GM12892 (cell line): ENCODE measurements at places on chromosomes 5 and 9.

- DNase-seq, result no peak
These were observed 232.7 kb downstream of the EFNA5 start for GRCh38 chr5:107437986-107438510.

- DNase-seq, result no peak
These were observed 95.5 kb upstream of the PUM3 start for GRCh38 chr9:2939368-2939767.

DNA sequence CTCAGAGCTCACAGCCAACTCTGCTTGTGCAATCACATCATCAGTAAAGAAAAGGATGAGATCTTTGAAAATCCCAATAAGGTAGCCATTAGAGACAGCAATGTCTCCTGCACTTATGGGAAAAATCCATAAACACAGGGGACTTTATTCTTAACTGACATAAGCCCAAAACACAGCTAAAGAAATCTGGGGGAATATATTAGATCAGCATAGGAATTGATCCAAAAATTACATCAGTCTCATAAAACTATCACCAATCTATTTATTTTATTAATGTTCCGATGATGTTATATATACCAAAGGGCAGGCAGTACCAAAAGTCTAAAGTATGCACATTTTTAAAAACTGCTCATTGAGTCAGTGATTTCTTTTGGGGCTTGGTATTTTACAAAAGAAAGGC, 6.9 kb downstream of the MRPS27 start:
- DNase-seq, result no peak

- DNase-seq, result no peak
These were observed 71.0 kb upstream of the TBCA start for GRCh38 chr5:77847129-77847460.

DNA sequence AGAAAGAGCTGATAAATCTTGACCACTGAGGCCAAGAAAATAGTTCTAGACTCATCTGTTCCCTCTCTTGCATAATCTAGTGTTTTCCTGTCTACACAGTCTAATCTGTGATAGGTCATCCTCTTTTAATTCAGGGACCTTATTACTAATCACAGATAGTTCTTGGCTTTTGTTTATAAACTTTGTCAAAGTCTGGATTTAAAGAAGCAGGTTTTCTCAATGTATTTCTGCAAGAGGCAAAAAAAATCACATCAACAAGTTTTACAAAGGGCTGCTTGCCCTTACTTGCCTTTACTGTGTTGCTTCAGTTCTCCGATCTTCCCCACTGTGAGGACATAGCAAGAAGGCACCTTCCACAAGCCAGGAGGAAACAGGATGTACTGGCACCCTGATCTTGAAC, 43.9 kb upstream of the MTAP start:
- no peak for DNase-seq

DNA sequence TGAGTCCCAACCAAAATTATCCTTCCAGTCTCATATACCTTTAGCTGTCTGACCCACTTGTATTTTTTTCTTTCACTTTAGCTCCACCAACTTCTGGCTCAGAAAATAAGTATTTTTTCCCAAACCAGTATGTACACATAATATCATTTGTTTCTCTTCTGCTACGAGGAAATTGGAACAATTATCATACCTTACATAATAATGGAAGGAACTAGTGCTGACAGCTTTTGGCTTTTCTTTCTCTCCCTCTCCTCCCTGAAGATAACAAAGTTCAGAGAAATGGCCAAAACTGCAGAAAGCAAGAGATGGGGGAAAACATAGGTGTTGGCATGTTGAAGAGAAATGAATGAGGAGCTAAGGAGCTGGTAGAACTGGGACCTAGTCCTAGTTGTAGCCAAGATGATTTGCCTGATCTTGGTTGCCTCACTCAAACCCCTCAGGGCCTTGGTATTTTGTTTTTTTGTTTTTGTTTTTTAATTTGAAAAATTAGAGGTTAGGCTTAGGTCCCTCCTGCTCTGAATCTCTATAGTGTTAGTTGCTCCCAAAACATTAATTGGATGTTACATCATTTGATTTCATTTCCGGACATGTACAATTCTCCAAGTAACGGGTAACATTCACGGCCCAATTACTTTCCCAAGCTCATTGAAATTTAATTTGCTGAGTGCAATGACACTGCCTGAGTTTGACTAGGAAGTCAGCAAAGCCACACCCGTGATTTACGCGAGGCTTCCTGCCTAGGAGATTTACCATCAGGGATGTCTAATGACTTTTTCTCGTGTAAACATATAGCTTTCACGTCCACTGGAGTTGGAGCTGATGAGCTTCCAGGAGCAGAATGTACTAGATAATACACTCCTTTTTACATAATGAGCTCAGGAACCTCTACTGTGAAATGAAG, 291.6 kb downstream of the TLE1 start:
- DNase-seq, result no peak

GRCh38 chr9:27565696-27566095, 7.6 kb downstream of the C9orf72 start:
- DNase-seq, result no peak

- DNase-seq, result no peak
These were observed at the start of gene FAM78A for GRCh38 chr9:131276094-131276888. Gene FAM78A (minus strand): TSS chr9:131276510. CDS start chr9:131276179, 331 bp downstream.

- DNase-seq, result no peak
These were observed 351.7 kb downstream of the ZNF608 start for GRCh38 chr5:124394700-124395245.

DNA sequence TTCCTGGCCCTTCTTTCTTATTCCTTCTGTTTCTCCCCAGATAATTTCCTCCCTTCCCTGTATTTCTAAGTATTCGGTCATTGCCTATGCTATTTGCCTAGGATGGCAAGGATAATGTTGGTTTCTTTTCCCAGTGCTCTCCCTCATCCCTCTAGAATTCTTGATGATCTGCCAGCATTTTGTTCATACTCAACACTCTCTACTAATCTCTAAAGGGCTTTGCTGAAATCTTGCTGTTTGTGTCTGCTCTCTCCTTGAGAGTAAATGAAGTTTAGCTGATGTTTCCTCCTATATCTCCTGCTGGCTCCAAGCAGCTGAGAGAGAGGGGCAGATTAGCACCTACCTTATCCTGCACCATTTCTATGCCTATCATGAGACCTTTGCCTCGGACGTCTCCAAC, 38.1 kb downstream of the AGXT2 start:
- DNase-seq, result no peak

DNA sequence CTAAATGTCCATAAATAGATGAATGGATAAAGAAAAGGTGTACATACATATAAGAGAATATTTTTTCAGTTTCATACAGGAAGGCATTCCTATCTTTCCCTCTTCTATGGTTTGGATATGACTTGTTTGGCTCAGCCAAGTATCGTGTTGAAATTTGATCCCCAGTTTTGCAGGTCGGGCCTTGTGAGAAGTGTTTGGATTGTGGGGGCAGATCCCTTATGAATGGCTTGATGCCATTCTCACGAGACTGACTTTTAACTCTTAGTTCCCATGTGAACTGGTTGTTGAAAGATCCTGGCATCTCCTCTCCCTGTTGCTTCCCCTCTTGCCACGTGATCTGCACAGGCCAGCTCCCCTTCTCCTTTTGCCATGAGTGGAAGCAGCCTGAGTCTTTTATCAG, 421.1 kb upstream of the FTMT start:
- no peak for DNase-seq

GRCh38 chr5:167244583-167244982, 1046.9 kb upstream of the WWC1 start:
- no peak for DNase-seq

DNA sequence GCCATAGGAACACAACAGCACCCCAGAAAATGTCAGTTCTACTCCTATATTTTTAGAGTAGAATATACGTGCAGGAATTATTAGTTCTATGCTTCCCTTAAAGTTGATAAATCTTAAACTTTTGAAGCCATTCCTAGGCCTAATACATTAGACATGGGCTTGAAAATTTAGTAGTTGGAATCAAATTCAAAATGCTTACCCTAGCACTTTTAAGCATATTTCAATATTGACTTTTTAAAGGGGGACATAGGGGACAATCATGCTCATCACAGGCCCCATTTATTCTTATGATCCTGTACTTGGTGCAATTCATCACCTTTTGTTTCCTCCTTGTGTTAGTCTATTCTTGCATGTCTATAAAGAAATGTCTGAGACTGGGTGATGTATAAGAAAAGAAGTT, 129.0 kb downstream of the FAM174A start:
- no peak for DNase-seq
